ENCODE measurements at places on chromosomes 12 and 14.

DNA sequence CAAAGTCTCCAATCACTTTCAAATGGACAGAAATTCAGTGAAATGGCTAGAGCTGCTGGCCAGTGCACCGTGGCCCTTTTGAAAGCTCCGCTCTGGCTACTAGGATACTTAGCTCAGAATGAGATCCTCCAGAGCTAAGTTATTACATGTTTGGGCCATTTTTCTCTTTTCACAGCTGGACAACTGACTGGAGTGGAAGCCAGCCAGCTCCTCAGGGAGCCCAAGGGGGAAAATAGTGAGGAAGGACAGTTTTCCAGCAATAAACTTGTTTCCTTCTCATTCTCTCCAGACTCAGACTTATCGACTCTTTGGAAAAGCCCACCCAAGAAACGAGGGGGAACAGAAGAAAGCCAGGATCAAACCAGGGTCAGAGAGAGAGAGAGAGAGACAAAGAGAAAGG is 266.0 kb downstream of the KSR2 start:
- no peak for DNase-seq

DNA sequence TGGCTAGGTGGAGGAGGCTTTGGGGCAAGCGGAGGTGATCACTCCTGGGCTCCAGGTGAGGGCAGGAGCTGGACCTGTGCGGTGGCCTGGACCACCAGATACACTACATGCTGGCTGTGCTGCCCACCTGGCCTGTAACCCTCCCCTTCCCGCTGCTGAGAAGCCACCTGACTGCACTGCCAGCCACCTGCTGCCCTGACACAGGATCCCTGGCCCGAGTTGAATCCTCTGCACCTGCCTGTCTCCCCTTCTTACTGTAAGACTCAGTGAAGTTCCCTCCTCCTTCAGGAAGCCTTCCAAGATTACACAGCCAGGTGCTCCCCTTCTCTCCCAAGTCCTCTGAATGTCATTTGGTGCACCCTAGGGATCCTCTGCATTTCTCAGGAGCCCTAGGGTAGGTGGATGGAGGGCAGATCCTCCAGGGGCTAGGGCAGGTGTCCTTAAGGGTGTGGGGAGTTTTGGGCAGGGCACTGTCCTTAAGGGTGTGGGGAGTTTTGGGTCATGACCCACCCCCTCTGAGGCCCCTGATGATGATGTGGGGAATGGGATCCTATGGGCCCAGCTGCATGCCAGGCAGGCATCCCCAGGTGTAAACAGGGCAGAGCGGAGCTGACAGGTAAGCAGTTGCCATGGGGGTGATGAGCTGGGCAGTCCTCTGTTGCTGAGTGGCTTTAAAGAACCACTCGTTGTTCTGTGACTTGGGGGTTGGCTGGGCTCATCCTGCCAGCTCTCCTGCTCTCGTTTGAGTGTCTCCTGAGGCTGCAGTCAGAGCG is 6.7 kb upstream of the MTA1 start:
- no peak for DNase-seq

- no peak for DNase-seq
Measured at GRCh38 chr12:129470196-129470595, 433.6 kb downstream of the TMEM132D start.

- no peak for DNase-seq
Measured at GRCh38 chr12:22967171-22967570, 342.2 kb downstream of the ETNK1 start.

DNA sequence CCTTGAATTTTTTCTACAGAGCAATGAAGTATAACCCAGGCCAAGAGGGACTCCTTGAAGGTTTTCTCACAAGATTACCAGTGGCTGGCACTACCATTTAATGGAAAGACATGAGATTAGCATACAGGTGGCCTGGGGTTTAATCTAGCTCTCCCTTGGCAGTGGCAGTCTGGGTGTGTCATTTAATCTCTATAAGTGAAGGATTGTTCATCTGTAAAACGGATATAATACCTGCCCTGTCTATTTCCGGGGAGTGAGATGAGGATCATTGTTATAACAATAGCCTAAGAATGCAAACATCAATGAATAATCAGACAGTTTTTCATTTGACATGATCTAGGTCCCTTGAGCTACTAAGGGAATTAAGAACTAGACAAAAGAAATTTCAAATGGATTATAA is 168.7 kb upstream of the CPNE8 start:
- DNase-seq: no peak

GRCh38 chr12:53218551-53219291 is 11.7 kb upstream of the ITGB7 start:
- no peak for DNase-seq

Data from esophagus squamous epithelium (tissue), 5 donors.